ENCODE measurements at places on chromosomes 13 and 19.

GRCh38 chr19:3712663-3713611 lies 4.8 kb downstream of the TJP3 start:
- no peak for DNase-seq

- DNase-seq, result no peak
Observed at GRCh38 chr19:46861691-46862502, 1.1 kb downstream of the ARHGAP35 start.

DNA sequence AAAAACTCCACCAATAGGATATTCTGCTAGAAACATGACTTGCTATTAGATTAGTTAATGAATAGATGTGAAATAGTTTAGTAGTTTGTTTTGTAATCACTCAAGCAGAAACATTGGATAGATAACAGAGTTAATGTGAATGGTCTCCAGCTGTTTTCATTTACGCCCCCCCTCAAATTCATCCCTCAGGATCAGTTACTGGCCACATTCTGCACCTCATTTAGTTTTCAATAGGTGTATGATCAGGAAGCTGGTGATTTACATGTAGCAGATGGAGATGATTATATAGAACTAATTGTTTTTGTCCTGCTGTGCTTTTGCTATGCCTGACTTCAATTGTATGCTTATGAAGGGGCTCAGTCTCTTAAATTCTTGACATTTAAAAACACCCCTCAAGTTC lies 759.0 kb downstream of the SLITRK6 start:
- DNase-seq, result no peak

- no peak for DNase-seq
Observed at GRCh38 chr19:58095328-58095727, 2.7 kb downstream of the ZSCAN18 start.

GRCh38 chr13:80339912-80340650 lies 845 bp downstream of the SPRY2 start:
- DNase-seq, result peak; percentile 44

- peak; percentile 94 for DNase-seq
Observed at GRCh38 chr19:47274071-47274890, at the start of gene INAFM1. TSS of gene INAFM1 (plus strand) at chr19:47274885. CDS start at chr19:47274920, 35 bp downstream.

DNA sequence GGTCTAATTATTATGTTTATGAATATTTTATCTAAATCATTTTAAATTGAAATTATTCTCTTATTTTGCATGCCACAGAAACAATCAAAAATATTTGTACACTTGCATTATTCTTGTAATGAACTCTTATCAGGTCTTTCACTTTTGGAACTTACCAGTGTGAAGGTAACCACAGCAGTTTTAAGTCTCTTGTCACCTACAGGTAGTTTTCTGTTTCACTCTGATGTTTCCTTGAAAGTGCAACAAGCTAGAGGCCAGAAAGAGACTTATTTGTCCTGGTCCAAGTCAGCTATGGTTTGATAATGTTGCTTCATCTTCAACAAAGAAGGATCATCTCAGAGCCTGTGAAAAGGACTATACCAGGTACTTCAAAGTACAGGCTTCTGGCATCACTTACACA lies 133.4 kb upstream of the NBEA start:
- no peak for DNase-seq

DNA sequence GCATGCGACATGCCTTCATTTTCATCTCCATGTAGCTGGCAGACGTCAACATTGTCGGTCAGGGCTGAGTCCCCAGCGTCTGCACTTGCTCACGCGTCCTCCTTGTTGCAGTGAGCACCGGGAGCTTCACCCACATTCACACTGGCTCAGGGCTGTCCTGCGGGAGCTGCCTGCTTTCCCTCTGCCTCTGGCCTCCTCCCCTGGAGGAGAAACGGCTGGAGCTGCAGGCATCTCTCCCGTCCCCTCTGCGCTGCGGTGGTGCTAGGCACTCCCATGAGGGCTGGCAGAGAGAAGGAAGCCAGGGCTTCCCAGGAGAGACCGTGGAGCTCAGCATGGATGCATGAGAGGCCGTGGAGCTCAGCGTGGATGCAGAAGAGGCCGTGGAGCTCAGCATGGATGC lies 18.4 kb upstream of the TMEM255B start:
- no peak for DNase-seq

GRCh38 chr19:13103581-13104359 lies 1.1 kb upstream of the LYL1 start:
- DNase-seq, result no peak

- DNase-seq, result peak; percentile 18
Observed at GRCh38 chr13:19927117-19927748, 31.3 kb upstream of the ZMYM2 start.

- DNase-seq, result no peak
Observed at GRCh38 chr13:42373048-42373812, 101.3 kb downstream of the AKAP11 start.

DNA sequence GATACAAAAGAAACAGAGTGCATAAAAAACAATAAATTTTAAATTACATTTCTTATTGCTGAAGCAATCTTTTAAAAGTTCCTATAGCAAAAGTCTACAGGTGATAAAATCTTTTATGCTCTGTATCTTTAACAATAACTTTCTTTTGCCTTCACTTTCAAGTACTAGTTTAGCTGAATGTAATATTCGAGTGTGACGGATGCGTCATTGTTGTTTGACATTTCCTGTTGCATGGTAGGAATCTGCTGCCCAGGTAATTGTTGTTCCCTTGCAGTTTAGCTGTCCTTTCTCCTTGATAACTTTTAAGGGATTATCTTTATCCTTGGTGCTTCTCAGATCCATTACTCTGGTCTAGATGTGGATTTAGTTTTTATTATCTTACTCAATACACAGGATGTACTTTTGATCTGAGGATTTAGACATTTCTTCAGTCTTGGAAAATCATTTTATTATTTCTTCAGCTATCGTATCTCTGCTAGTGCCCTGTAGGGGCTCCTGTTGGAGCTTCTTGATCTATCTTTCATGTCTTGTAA lies 2.1 kb upstream of the CPB2 start:
- no peak for DNase-seq

DNA sequence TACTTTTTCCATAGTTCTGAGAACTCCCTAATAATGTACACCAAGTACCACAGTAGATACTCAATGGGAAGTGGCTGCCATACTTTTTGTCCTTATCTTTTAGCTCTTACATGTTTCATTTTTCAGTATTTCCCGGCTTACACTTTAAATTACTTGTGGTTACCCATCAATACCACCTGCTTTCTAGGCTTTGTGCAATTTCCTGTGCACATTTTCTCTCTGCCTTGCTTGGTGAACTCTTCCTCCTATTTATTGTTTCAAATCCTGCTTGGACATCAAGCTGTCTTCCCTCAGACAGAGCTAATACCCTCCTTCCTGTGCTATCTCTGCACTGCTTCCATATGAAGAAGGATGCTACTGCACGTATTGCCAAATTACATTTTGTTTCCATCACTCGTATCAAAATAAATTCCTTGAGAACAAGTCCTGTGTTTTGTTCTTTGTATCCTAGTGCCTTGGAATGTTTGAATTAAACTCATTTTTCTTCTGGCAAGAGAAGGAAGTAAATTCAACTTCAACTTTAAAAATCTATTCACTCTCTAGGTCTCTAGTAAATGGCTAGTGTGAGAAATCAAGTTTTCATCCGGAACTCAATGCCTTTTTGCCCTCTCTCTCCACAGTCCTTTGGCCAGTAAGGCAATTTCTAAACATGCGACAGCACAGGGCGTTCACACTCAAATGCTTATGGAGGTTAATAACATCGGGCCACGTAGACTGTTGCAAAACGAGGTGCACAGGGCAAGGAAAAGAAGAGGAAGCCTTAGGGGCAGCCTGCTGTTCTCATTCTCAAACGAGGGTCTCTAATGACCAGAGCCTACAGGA lies 5.6 kb downstream of the ZAR1L start:
- DNase-seq, result no peak

DNA sequence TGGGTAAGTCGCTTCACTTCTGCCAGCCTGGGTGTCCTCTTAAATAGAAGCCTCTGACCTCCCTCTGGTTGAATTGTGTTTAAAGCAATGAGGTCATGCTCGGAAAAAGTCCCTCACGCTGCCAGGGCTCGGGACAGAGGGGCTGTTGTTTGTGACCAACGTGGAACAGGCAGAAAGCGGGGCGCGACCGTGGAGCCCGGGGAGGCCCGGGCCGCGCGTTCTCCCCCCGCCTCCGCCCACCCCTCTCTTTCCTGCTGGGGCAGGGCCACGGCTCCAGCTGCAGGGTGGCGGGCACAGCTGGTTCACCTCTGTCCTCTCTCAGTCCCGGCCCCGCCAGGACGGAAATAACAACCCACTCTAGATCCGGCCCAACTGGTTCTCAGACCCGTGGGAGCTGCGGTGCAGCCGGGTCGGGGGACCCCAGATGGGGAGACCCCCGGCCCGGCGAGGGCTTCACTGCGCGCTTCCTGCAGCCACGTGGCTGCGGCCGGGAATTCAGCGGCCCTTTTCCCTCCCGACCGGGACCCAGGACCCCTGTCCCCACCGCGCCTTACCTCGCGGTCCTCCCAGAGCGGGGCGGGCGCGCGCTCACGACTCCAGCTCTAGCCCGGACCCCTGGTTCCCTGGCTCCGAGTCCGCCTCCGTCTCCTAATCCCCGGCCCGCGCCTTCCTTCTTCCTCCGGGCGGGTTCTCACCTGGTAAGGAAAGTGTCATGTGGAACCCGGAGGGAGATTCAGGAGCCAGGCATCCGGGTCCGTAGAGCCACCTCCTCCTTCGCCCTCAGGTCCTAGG lies 1.9 kb downstream of the CDC42EP5 start:
- DNase-seq, result no peak

- peak; percentile 64 for DNase-seq
Observed at GRCh38 chr19:10815969-10816644, 19.9 kb downstream of the TMED1 start.

DNA sequence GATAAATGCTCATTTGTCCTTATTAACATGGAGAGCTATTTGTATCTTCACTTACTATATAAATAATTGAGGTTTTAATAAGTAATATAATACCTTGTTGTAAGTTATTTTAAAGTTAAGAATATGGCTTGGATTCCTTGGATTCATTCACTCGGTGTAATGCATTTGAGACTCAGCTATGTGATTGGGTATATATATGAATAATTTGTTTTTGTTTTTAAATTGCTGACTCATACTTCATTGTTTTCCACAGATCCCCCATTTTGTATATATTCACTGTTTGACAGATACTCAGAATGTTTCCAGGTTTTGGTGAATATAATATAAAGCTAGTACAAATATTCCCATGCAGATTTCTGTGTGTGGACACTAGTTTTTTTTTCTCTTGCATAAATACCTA lies 6.8 kb upstream of the CEACAM18 start:
- DNase-seq, result no peak

GRCh38 chr13:94658926-94659597 lies 53.3 kb downstream of the SOX21 start:
- DNase-seq, result no peak

DNA sequence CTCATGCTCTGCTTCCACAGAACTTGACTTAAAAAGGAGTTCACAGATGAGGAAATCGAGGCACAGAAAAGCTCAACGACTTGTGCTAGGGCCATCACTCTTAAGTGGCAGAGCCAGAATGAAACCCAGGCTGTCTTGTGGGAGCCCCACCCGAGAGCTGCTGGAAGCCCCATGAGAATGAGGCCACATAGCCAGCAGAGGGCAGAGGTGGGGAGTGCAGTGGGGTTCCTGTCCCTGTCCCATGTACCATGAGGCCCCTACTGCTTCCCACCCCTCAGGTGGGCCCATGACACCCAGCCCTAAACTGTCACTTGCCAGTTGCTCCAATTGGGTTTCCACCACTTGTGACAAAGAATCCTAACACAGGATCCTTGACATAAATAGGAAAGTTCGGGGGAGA lies 175.9 kb downstream of the IRS2 start:
- DNase-seq, result no peak

GRCh38 chr19:30492586-30493270 lies 120.5 kb downstream of the ZNF536 start:
- DNase-seq, result peak; percentile 28

DNA sequence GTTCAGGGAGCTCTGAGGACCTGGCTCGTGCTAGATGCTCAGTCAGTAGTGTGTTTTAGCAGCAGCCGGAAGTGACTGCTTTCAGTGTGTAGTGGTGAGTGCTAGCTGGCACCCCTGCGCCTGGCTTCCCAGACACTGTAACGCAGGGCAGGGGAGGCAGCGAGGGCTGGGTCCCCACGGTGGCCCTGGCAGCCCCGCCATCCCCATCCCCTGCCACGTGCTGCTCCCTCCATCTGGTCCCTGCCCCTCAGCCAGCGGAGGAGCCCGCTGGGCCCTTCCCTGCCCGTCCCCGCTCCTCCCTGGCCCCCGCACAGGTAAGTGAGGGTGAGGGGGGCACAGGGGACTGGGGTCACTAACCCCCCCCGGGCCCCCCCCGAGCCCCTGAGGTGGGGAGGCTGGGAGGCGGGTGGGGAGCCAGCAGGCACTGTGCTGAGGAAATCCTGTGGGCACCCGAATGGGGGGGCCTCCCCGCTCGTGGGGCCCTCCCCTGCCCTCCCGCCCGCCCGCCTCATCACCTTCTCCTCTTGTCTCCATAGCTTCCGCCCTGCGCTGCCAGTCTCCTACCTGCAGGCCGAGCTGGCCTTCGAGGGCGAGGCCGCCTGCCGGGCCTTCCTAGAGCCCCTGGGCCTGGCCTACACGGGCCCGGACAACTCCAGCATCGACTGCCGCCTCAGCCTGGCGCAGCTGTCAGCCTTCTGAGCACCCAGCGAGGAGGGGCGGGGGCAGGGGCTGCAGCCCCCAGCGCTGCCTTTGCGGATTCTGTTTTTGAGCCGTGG lies 3.2 kb downstream of the LENG9 start:
- DNase-seq, result no peak

DNA sequence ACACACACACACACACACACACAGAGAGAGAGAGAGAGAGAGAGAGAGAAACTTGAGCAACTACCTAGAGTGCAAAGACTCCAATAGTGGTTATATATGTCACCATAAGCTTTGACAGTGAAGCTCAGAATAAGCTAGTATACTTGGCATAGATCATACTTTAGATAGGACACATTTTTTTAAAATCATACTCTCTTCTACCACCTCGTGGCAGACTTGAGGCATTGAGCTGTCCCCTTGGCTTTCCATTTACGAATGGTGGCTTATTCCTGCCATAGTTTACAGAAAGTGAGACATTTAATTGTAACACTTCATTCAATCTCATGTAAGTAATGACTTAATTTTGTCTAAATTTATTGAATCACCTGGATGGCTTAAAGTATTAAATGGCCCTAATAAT lies 108.2 kb downstream of the EDNRB start:
- DNase-seq, result no peak
